GDM1 (cell line): ENCODE measurements at places on chromosomes 13 and 19.

- DNase-seq: no peak
These were observed 147.0 kb upstream of the RNF113B start for GRCh38 chr13:98324105-98324504.

- DNase-seq: no peak
These were observed 1564.9 kb downstream of the OLFM4 start for GRCh38 chr13:54593504-54593903.

GRCh38 chr19:3323658-3324057, 42.7 kb upstream of the NFIC start:
- no peak for DNase-seq

DNA sequence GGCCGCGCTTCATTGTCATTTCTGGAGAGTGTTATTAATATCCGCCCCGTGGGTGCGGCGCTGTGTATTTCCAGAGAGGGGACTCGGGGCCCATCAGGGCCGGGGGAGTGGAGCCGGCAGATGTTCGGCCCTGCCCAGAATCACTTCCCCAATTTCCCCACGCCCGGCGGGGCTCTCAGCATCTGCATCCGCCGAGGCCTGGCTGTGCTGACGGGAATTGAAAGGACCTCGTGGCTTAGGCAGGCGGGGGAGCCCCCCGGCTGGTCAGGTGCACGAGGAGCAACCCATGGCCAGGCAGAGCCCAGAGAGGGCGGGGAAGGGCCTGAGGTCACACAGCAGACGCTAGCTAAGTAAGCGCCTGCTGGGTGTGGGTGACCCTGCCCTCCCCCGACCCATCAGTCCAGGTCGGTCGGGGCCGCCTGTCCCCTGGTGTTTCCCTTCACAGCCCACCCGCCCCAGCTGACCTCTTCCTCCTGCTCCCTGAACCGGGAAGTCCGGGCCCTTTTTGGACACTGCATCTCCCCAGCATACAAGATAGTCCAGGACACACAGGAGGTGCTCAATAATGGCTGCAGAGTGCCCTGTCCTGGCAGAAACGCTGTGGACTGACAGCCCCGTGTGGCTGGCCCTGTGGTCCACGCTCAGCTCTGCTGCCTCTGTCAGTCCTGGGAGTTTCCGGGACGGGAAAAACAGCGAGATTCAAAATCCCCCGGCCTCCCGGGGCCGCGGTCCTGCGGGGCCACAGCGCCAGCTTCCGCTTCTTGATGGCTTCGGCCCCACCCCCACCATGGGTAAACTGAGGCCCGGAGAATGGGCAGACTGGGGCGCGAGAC, 22.1 kb downstream of the ARID3A start:
- no peak for DNase-seq

GRCh38 chr19:16446108-16446723, 25.6 kb downstream of the EPS15L1 start:
- no peak for DNase-seq

DNA sequence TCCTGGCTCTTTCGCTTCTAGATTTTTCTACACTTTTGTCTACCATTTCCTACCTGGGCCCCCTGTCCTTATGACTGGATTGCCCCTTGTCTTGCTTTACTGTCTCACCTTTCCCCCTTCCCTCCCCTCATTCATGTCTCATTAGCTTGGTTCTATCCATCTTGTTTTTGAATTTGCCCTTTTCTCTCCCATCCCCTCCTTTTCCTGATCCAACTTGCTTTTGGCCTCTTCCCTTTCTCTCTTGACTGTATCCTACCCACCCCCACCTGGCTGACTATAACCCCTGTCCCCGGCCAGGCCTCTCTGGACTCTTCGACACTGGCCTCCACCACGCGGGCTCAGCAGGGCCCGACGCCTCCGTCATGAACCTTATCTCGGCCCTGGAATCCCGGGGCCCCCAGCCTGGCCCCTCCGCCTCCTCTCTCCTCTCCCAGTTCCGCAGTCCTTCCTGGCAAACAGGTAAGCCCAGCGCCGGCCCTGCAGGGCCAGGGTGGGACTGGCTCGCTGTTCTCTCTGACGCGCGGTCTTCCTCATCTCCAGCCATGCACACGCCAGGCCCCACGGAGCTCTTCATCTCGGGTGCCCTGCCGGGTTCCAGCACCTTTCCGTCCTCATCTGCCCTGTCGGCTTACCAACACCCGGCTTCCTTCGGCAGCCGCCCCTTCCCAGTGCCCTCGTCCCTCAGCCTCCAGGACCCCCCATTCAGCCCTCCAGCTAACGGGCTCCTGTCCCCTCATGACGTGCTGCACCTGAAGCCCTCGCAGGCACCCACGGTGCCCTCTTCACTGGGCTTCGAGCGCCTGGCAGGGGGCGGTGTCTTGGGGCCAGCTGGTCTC, 3.4 kb downstream of the PRR12 start:
- DNase-seq: no peak

DNA sequence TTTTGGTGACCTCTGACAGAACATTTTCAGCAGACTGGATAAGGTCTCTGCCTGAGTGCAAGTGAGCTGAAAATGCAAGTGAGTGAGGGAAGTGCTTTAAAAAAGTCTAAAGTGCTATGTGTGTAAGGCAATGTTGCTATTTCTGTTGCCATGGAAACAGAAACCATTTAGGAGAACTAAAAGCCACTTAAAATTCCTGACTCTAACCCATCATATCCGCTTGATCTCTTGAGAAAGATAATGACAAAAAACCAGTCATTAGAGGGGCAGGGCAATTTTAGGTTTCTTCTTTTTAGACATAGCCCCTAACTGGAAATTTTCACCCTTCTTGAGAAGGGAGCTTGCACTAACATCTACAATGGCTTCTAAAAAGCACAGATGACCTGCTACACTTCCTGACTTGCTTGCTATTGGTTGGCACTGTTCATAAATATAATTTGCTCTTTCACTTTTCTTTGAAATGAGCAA, at the start of gene CYSLTR2:
CYSLTR2 (plus strand) TSS at position 458 of the 468 bp plus-strand sequence. CDS start 52,889 bp downstream, outside the sequence.
- no peak for DNase-seq

DNA sequence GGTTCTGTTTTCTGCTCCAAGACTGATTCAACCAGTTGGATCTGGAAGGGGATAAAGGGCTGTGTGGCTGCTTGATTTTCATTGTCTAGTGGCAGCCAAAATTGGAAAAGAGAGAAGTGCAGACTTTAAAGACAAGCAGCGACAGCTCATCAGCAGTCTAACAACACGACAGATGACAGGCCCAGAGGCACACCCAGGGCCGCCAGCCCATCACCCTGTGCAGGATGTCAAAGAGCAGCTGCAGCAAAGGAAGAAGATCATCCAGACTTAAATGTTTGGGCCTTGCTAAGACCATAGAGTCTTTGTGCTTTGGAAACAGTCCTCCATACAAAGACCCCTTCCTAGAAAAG, 421.0 kb upstream of the KLF12 start:
- DNase-seq: no peak

GRCh38 chr13:110716247-110716515, 2.7 kb downstream of the ING1 start:
- DNase-seq: no peak

DNA sequence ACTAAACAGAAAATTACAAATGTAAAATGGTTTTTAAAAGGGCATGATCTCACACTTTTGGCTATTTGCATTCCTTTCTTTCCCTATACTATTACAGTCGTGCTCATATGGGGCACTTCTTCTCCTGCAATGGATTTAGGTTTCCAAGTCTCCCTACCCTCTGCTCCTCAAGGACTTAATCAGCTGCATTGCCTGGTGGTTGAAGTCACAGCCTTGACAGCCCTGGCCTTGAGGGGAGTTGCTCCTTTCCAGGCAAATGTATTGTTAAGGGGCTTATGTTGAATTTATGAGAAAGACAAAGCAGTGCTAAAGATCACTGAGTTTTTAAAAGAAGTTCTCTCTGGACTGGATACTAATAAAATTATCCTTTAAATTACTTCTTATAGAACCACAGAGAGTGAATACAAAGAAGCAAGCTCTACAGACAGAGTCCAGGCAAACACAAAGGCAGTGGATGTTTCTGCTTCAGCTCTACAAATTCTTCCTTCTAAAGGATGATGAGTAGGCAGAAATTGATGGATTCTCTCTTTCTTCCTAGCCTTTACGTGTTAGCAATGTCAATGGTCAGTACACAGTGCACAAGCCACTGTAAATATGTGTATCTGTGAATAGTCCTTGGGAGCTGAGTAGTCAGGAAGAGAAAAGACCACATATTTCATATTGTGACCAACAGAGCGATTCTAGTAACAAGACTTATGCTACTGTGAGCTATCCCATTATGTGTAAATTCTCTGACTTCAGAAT, 390.9 kb downstream of the TBC1D4 start:
- no peak for DNase-seq

- DNase-seq: peak; percentile 85
These were observed 136.3 kb upstream of the SERP2 start for GRCh38 chr13:44237276-44237767.

DNA sequence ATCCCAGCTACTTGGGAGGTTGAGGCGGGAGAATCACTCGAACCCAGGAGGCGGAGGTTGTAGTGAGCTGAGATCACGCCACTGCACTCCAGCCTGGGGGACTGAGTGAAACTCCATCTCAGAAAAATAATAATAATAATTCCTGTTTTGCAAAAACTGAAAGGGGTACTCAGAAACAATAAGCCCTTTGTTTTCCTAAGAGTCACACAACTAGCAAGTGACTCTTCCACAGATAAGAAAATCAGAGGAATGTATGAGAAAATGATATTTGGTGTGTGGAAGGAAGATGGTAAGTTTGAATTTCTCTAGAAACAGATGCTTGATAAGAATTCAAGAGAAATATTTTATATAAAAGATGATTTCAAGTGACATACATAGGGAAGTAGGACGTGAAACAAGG, 35.1 kb downstream of the SYDE1 start:
- DNase-seq: no peak

DNA sequence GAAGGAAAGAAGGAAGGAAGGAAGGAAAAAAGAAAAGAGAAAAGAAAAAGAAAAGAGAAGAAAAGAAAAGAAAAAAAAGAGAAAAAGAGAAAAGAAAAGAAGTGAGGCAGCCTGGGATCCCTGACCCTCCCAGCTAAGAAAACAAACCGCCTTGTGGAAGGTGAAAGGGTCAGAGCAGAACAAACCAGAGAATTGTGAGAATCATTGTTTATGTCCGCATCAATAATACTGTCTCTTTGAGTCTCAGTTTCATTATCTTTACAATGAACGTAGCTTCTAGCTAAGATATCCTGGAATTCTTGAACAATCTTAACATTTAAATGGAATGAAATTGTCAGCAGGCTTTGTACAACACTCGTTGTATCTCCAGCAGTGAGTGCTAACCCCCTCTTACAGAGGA, 66.4 kb upstream of the SERP2 start:
- no peak for DNase-seq

GRCh38 chr19:56608274-56608964, 13.3 kb downstream of the ZNF71 start:
- DNase-seq: no peak
